ENCODE measurements at places on chromosomes 7 and 10.

- no peak for DNase-seq
Measured at GRCh38 chr10:132011024-132011423, 29.3 kb upstream of the BNIP3 start.

GRCh38 chr10:62333988-62334682 lies 40.0 kb upstream of the ZNF365 start:
- DNase-seq, result no peak

- DNase-seq, result peak; percentile 80
Measured at GRCh38 chr7:23471106-23471859, 992 bp upstream of the IGF2BP3 start.

GRCh38 chr10:88849234-88849633 lies 2.4 kb downstream of the ANKRD22 start:
- no peak for DNase-seq

DNA sequence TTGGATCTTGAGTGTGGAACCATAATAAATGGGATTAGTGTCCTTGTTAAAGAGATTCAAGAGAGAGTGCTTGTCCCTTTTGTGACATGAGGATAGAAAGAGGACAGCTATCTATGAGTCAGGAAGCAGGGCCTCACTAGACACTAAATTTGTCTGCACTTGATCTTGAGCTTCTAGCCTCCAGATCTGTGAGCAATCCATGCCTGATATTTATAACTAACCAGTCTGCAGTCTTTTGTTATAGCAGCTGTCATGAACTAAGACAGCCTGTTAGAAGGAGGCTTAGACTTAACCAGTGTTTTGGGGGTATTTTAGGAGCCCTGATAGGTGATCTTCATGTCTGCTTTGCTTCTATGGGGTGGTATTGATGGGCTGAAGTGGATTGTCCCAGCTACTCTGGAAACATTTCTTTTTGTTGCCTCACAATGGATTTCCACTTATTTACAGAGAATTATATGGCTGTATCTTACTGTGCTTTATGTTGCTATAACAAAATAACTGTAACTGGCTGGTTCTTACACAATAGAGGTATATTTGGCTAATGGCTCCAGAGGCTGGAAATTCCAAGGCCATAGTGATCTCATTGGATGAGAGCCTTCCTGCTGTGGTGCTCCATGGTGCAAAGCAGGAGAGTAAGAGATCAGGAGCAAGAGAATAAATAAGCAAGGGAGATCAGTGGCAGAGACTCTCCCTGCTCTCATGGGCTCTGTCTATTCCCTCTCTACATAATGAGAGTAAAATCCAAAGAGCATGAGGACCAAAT lies 23.4 kb upstream of the AKR1C3 start:
- DNase-seq, result peak; percentile 8

GRCh38 chr7:12458520-12459131 lies 55.0 kb upstream of the VWDE start:
- peak; percentile 47 for DNase-seq

- DNase-seq, result no peak
Measured at GRCh38 chr7:25850735-25851134, 301.3 kb upstream of the NFE2L3 start.

GRCh38 chr10:52911163-52911562 lies 138.6 kb upstream of the MBL2 start:
- DNase-seq, result no peak

DNA sequence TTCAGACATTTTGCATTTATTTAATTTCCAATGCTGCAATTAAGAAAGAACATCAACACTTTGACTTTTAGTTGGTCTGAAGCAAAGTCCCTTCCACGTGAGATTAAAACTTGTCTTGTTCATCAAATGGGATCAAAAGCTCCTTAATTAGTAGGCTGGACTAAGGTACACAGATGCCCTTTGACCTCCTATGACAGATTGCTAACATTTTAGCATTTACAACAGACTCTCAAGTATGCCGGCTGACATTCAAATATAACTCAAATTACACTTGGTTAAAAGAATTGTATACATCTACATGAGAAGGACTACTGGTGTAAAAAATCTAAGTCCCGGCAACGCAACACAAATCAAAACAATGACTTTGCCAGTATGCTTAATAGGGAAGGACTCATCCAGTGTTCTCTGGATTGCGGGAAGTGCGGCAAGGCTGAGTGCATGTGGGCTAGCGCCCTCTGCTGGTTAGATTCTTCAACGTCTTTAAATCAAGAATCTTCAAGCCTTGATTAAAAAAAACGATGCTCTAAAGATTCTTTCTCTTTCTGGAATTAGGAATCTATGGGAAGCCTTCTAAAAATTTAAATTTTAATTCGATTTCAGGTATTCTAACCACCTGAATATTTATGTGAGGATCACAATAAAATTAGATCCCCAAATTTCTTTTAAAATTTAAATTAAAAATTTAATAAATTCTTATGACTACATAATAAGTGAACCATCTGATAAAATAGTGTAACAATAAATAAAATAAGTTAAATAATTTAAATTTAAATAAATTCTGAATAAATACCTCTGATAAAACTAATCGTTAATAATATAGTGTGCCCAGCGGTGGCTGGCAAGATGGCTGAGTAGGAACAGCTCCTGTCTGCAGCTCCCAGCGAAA lies 444.7 kb downstream of the DGKB start:
- DNase-seq, result peak; percentile 85

DNA sequence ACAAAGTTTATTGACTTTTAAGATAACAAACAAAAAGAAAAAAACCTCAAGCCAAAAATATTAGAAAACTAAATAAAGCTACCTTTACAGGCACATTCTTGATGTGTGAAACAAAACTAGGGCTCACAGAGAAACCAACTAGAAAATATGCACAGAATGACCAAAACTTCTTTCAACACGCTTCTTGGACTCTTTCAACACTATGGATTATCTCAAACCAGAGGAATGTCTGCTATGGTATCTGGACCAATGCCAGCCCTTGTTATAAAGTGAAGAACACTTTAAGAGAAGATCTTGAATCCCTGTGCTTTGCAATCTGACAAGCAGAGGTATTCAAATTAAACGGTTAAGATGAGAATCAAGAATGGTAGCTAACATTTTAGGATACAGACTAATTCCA lies 76.6 kb downstream of the DNAJC1 start:
- no peak for DNase-seq

DNA sequence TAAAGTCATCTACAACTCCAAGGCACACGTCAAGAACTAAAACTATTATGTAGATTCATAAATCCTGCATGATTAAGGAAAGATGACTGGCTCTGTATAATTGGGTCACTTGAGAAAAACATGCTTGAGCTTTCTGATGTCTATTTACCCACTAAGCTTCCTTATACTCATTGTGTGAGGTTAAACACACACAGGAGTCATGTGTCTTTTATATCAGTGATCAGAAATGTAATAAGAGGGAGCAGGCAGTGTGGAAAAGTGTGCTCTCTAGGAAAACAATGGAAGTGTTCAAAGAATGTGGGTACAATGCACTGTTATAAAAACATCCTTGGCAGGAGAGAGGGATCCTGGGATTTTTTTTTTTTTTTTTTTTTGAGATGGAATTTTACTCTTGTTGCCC lies 108.6 kb upstream of the ARID5B start:
- no peak for DNase-seq

- no peak for DNase-seq
Measured at GRCh38 chr10:103792547-103792946, 62.8 kb downstream of the SH3PXD2A start.

GRCh38 chr10:77496941-77497420 lies 140.6 kb downstream of the KCNMA1 start:
- no peak for DNase-seq

- DNase-seq, result no peak
Measured at GRCh38 chr7:106715730-106716129, 54.8 kb upstream of the CCDC71L start.

GRCh38 chr7:131012477-131013031 lies 278.5 kb upstream of the KLF14 start:
- DNase-seq, result no peak

DNA sequence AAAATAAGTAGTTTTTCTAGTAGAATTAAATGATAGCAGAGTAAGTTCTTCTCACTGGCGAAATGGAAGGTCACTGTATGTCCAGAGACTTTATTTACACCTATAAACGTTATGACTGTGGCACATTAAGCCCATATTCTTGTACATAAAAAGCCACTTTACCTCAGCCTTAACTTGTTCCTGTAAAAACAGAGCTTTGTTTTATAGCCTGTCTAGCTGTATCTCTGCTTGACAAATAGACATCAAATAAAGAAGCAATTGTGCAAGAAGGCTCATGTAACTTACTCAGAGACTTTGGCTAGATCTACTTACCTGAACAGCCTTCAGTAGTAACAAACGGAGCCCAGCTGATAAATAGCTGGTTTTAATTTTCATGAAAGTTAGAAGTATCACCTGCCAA lies 324.1 kb upstream of the BMPER start:
- DNase-seq, result no peak

GRCh38 chr7:144787127-144787526 lies 48.7 kb downstream of the TPK1 start:
- DNase-seq, result no peak

DNA sequence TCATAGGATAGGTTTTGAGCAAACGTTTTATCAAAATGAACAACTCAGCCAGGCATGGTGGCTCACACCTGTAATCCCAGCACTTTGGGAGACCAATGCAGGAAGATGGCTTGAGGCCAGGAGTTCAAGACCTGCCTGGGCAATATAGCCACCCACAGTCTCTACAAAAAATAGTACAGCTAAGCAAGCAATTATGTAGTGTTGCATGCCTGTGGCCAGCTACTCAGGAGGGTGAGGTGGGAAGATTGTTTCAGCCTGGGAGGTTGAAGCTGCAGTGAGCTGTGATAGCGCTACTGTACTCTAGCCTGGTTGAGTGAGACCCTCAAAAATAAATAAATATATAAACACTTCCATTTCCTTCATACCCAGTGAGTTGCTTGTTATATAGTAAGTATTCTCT lies 67.1 kb downstream of the LSMEM1 start:
- DNase-seq, result no peak

GRCh38 chr7:117195361-117196029 lies 127.4 kb downstream of the WNT2 start:
- no peak for DNase-seq

GRCh38 chr10:33370434-33370930 lies 36.0 kb upstream of the NRP1 start:
- no peak for DNase-seq

GRCh38 chr10:45373576-45374349 lies at the start of gene ALOX5:
ALOX5 (plus strand) TSS chr10:45374216; CDS start chr10:45374280, 64 bp downstream.
- peak; percentile 62 for DNase-seq

DNA sequence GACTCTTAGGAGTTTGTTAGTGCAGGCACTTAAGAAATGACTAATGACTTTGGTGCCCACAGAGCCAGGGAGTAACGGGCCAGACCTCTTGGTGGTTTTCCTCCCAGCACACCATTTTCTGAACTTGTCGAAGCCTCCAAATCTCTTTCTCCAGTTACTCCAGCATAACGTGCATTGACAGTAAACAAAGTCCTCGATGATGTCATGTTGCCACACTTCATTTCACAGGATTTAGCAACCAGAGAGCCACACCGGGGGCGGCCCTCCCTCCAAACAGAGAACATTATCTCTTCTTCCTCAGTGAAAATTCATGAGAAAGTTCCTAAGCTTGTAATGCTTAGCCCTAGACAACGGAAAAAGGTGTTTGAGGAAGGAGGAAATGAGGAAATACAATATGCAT lies 4.0 kb upstream of the SVOPL start:
- no peak for DNase-seq

- DNase-seq, result no peak
Measured at GRCh38 chr10:126536148-126536547, 134.3 kb downstream of the C10orf90 start.

DNA sequence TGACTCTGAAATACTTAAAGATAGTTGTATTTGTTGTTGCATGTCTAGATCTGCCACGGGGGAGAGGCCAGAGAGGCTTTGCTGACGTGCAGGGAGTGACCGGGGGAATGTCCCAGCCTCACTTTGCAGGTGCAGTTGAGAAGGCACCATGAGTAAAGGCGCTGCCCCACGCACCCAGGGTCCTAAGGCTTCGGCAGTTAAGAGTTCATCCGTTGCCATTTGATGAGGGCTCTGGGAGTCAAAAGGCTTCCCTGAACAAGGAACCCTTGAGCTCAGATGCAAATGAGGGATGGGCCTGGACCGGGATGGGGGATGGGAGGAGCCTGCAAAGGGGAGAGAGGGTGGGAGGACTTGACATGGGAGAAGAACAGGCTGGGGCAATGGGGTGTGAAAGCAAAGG lies 20.4 kb downstream of the PPP2R2D start:
- no peak for DNase-seq

- no peak for DNase-seq
Measured at GRCh38 chr7:99453105-99453504, 12.9 kb downstream of the ATP5MF start.

DNA sequence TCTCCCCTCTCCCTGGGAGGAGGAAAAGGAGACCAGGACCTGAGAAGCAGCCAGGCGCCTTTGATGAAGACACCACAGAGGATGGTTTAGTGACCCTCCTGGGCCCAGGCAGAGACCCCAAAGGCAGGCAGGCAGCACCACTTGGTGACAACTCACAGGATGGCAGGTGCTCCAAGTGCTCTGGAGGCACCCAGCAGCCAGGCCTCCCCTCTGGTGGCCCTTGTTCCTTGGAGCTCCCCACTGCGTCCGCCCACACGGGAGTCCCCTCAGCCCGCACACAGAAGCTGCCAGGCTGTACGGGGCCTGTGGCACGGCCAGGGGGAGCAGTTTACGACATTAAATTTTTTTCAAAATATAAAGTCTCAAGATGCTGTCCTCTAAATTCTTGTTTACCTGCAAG lies 607.1 kb upstream of the FOXK1 start:
- no peak for DNase-seq

- no peak for DNase-seq
Measured at GRCh38 chr10:51706225-51706624, 6.8 kb upstream of the CSTF2T start.

DNA sequence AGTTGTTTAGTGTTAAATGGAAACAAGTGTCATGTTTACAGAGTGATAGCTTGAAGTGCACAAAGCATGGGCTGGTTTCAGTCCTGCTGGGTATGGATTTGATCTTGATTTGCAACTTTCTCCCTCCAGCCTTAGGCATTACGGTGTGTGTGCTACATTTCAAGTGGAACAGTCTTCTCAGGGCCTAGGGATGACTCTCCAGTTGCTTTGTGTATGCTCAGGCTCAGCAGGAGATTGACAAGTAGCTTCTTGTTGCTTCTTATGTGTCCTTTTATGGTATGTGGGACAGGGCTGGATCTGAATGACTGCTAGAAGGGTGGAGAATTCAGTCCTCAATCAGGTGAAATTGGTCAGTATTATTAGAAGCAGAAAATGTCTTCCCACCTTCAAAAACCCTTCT lies 51.3 kb upstream of the PLEKHA1 start:
- DNase-seq, result no peak

DNA sequence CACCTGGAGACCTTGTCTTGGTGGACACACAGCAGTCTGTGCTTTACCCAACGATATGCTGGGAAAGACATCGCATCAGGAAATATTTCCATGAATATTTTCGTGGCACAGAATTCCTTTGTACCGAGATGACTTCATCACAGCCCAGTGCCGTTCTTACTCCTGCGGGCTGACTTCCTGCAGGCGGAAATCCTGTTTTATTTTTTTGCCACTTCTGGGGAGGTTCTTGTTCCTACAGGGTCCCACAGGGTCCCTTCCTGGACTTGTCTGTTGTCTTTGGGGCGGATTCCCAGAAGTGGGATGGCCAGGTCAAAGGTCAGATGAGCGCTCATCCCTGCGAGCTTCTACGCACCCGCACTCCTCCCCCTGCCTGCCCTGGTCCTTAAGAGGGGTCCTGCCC lies 86.5 kb downstream of the DNAJB6 start:
- DNase-seq, result no peak

GRCh38 chr7:55065079-55065478 lies 46.3 kb downstream of the EGFR start:
- DNase-seq, result no peak

Data from NCI-H748 treated with DMSO at 0.1 percent for 48 hours (cell line).